ENCODE measurements at places on chromosomes 11 and 22.

DNA sequence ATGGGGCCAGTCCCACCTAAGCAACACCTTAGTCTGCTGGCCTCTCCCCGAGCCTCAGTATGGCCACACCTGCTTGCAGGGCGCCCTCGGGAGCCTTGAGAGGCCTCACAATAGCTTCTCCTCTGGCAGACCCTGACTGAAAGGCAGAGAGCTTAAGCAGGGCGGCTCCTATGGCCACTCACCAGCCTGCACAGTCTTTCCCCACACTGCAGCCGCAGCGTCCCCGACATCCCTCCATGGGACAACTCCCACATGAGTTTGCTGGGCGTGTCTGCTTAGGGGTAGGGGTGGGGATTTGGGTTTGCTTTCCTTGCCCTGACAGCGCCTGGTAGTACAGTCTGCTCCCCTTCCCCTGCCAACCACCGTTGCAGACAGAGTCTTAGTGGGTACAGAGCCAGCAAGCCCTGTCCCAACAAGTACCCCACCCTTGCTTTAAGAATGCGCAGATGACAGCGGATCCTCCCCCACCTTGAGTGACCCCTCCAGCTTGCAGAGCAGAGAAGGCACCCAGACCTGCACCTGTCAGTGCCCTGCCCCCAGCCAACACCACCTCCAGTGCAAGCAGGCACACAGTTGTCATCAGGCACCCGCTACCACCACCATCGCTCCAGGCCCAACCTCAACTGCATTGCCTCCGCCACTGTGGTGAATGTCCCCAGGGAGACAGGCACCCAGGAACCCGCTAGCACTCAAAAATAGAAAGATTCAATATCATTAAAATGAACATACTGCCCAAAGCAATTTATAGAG is 413.8 kb upstream of the ARHGAP42 start:
- no peak for DNase-seq

DNA sequence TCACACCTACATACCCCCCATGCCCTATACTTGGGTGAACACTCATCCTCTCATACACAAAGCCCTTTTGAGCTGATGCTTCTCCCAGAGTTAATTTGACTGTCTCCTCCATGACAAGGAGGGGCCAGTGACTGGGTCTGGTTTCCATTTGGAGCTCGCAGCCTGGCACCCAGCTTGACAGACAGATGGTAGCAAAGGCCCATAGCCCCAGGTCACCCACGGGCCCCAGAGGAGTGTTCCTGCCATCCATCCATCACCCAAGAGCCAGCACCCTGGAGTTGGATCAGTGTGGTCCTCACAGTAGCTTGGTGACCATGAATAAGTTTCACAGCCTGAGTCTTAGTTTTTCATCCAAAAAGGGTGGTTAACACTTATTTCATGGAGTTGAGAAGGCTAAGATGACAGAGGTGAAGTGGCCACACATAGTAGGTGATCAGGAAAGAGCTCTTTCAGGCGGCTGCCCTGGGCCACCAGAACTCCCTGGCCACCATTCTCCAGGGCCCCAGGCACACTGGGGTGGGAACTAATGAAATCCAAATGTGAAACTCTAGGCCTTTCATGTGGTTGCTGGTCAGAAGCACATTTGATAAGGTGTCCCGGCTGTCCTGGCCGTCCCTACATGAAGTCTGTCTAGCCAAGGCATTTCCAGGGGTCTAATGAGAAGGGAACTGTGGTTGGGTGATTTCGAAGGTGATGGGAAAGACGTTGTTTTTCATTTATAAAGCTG is 42.4 kb downstream of the LIF start:
- no peak for DNase-seq

DNA sequence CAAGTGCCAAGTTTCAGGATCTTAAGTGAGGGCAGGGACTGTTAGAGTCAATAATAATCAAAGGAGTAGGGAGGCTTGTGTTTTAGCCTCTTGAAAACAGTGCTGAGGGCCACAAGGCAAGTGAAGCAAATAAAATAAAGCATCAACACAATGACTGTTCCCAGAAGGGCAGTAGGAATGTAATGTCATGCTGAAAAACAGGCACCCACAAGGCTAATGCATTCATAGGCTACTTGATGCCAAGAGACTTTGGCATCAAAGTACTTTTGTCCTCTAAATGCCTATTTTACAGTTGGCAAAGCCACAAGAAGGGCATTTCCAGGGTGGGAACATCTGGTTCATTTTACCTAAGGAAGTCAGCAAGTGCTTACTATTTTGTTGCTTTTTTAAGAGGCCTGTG is 22.9 kb downstream of the RAB39A start:
- DNase-seq, result no peak

- DNase-seq, result no peak
Observed at GRCh38 chr11:127678631-127679030, 678.1 kb upstream of the KIRREL3 start.

DNA sequence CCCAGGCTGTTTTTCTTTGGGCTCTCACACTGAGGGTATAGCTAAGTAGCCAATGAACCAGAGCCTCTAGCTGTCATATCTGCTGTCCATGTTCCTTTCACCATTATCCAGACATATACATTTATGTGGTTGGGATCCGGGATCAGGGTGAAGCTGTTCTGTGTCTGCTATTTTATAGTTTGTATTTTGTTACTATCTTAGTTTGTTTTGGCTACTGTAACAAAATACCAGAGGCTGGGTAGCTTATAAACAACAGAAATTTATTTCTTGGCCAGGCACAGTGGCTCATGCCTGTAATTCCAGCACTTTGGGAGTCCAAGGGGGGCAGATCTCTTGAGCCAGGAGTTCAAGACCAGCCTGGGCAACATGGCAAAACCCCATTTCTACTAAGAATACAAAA is 40.5 kb upstream of the CABP7 start:
- DNase-seq, result no peak

GRCh38 chr11:15655552-15655951 is 540.8 kb downstream of the INSC start:
- DNase-seq, result no peak

DNA sequence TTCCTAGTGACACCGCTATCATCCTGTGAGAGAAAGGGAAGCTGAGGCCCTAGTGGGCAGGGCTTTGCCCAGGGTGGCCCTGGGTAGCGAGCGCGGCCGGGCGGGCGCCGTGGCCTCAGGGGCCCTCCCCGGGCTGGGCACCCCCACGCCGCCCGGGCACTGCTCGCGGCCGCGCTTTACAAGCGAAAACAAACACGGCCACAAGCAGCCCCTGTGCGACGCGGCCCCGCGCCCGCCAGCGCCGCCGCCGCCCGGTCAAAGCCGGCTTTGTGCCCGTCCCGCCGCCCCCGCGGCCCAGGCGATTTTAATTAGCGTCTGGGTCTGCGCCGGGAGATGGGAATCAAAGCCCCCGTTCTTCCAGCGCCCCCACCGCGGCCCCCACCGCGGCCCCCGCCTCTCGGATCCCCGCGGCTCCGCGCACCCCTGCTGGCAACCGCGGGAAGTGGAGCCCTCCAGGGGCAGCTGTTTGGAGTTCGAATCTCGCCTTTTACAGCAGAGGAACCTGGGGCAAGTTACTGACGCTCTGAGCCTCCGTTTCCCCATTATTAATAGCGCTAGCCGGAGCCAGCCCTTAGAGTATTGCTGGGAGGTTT is 47.9 kb downstream of the CHRDL2 start:
- DNase-seq, result no peak

- no peak for DNase-seq
Observed at GRCh38 chr11:122331079-122331478, 215.1 kb upstream of the BLID start.
